ENCODE measurements at places on chromosomes 2 and 18.

- no peak for DNase-seq
Measured at GRCh38 chr2:85723707-85724360, 29.7 kb downstream of the GNLY start.

- DNase-seq: peak; percentile 58
Measured at GRCh38 chr2:222708274-222708710, 36.8 kb downstream of the MOGAT1 start.

DNA sequence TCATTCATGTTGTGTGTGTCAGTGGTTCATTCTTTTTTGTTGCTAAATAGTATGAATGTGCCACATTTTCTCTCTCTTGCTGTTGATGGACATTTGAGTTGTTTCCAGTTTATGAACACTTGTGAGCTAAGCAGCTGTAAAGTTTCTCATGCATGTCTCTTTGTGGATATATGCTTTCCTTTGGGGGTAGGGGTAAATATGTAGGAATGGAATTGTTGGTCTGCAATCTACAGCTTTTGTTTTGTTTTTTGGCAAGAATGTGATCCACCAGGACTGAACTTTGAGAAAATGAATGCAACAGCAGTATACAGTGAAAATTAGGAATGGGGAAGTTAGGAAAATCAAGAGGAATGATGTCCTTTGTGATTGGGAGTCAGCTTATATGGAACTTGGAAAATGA is 226.3 kb downstream of the CDCA7 start:
- DNase-seq: no peak

- DNase-seq: no peak
Measured at GRCh38 chr2:86628091-86628522, 4.4 kb upstream of the RNF103 start.

DNA sequence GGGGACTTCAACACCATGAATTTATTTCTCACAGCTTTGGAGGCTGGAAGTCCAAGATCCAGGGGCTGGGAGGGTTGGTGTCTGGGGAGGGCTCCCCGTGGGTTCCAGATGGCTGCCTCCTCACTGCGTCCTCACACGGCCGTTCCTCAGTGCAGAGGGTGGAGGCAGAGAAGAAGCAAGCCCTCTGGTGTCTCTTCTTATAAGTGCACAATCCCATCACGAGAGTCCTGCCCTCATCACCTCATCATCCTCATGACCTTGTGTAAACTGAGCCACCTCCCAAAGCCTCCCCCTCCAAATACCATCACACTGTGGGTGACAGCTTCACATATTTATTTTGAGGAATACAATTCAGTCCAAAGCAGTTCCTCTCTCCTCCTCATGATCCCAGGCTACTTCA is 26.3 kb downstream of the TMEM163 start:
- no peak for DNase-seq

DNA sequence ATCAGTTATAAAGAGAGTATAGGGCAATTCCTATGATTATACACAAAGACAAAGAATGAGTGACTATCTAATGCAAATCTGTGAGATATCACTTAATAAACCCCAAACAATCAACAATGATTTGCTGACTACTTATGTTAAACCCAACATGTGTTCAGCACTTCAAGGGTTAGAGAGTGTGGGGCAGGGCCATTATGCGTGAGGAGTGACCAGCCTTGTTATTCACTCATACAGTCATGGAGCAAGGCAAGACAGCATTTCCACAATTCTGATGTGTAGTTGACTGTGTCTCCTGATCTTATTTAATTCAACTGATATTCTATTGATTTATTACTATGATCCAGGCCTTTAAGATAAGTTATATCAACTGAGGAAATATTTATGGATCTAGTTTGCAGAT is 251.7 kb downstream of the CYRIA start:
- DNase-seq: no peak

- no peak for DNase-seq
Measured at GRCh38 chr18:76503649-76504386, 8.8 kb upstream of the ZNF516 start.

- no peak for DNase-seq
Measured at GRCh38 chr2:203077451-203077850, 62.8 kb downstream of the NBEAL1 start.

DNA sequence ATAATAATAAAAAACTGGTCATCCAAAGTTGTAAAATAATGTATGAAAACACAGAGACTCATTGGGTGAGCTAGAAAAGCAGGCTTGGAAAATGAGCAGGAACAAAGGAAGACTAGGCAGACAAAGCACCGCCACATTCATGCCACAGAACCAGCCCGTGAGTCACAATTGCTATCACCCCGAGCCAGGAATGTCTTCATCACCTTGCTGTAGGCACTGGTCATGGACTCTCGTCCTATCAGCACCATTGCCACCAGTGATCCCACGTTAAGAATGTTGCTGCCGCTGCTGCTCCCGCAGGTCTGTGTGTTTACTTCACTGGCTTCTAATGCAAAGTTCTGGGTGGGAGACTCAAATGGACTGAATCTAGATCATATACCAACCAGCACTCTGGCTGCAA is 417.9 kb downstream of the PID1 start:
- no peak for DNase-seq

DNA sequence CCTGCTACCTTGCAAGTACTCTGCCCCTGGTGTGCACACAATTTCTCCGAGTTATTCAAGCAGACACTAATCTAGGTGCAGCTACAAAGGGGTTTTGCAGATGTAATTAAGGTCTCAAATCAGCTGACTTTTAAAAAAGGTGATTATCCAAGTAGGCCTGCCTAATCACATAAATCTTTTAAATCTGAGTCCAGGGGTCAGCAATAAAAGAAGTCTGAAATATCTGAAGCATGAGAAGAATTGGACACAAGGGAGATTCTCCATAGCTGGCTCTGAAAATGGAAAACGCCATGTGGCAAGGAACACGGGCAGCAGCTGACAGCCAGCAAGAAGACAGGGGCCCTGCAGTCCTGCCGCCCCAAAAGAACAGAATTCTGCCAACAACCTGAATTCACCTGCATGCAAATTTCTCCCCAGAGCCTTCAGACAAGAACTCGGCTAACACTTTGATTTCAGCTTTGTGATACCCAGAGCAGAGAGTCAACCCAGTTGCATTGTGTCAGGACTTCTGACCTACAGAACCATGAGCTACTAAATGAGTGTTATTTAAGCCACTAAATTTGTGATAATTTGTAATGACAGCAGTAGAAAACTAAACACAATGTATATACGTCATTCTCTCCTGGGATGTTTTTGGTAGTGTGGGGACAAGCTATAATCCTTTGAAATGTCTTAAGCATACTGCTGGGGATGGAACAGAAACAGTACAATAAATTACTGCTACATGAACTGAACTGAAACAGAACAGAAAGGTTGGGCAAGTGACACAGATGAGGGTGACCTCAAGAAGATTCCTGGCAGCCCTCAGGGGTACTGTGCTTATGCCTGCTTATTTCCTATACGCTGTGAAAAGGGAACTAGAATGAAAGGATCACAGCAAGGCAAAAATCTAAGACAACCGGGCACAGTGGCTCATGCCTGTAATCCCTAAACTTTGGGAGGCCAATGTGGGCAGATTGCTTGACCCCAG is 3.2 kb downstream of the INO80C start:
- DNase-seq: no peak

DNA sequence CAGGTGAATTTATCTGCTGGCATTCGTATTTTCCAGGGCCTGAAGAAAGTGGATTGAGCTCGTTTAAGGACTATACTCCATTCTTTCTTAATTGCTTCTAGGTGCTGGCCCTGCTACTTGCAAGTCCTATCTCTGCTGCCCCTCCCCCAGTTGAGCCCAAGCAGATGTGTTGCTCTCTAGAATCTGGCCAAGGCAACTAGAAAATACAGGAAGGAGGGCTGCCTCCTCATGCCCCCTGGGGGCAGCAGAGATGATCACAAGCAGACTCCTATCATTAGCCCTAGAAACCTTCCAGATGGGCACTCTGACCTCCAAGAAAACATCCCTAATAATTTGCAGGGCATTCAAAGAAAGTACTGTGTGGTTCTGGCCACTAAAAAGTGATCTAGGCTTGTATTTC is 72.5 kb upstream of the CYP26B1 start:
- DNase-seq: peak; percentile 14

DNA sequence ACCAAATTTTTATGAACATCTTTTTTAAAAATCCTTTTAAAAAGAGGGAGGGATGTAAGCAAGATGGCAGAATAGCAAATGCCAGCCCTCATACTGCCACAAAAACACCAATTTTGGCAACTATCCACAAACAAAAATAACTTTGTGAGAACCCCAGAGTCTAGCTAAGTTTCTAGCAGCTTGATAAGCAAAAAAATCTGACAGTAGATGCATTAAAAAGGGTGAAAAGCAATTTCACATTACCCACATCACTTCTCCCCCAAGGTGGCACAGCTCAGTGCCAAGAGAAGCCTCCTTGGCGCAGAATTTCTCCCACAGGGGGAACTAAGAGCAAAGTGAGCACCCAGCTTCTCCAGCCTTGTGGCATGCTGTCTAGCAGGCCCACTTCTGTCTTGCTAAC is 74.6 kb downstream of the L3MBTL4 start:
- DNase-seq: no peak

- DNase-seq: no peak
Measured at GRCh38 chr2:121558329-121558728, 27.6 kb downstream of the RNU4ATAC start.

- no peak for DNase-seq
Measured at GRCh38 chr2:170917957-170918356, 11.1 kb upstream of the GORASP2 start.

GRCh38 chr2:85266146-85267041 is 61.4 kb downstream of the TGOLN2 start:
- DNase-seq: peak; percentile 19

DNA sequence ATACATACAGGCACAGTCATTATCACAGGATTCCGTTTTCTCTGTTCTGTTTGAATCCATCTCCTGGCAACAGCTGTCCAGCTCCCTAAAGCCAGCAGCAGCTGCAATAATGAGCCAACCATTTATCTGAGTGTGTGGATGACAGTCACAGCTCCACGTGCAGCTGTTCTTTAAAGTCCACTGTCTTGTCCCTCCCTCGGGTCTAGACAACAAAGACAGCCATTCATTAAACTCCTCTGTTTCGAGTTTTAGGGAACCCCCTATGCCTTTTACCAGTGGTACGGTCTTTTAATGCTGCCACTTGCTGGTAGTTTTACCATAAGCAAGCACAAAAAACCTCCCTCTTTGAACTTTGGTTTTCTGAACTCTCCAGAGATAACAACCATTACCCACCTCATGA is 16.0 kb upstream of the MSGN1 start:
- no peak for DNase-seq

- no peak for DNase-seq
Measured at GRCh38 chr18:33123862-33124518, 316.5 kb downstream of the CCDC178 start.

DNA sequence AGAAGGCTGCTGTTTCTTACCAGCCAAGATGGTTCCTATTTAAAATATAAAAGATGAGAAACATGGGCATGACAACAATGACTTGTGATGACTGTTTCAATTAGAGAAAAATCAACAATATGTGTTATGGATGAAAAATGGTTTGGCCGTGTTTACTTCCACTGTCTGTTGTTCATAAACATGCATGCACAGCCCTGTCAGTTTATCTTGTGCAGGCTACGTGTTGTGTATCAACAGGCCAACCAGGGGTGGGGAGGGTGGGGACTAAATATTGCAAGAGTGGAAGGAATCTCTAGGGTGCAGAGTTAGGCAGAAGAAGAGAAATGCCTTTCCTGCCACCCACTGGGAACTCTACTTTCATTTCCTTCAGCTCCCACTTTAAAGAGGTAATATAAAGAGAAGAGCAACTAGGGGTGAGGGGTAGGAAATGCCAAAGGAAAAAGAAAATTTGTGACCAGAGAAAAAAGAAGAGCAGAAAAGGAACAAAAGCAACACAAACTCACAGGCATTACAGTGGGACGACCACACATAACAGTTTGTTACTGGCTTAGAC is 116.8 kb upstream of the MEIS1 start:
- no peak for DNase-seq

DNA sequence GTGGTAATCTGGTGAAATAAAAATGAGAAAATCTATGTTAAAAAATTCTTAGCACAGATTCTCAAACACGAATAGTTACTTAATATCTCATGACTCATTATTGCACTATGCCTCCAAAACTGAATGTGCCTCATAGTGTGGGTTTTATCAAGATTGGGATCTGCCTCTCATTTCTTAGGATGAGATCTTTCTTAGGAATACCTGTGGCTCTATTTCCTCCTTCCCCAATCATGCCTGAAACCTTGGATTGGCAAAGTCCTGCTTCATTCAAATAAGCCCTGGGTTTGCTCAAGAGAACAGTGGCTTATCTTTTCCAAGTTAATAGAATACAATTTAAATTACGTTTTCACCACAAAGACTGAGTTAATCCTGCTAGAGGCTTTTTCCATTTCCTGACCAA is 100.3 kb downstream of the DPP10 start:
- DNase-seq: no peak

GRCh38 chr2:237863689-237864443 is 4.4 kb downstream of the RAMP1 start:
- DNase-seq: no peak

- DNase-seq: no peak
Measured at GRCh38 chr2:62343206-62343605, 147.3 kb downstream of the B3GNT2 start.

DNA sequence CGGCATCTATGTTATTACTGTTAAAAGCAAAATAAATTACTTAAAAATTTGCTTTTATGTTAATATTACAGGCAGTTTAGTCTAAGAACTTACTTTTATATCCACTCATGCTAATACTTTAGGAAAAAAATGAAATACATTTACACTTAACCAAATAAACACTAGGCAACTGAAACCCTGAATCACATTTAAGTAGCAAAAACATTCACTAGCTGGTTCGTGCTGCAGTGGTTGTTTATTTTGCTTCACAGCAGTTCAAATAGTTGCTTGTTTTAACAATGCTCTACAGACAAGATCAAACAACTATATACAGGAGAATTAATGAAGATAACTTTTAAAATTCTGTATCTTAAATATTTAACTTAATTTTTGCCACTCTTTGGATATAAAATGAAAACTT is 60.8 kb downstream of the ABCG8 start:
- DNase-seq: no peak

DNA sequence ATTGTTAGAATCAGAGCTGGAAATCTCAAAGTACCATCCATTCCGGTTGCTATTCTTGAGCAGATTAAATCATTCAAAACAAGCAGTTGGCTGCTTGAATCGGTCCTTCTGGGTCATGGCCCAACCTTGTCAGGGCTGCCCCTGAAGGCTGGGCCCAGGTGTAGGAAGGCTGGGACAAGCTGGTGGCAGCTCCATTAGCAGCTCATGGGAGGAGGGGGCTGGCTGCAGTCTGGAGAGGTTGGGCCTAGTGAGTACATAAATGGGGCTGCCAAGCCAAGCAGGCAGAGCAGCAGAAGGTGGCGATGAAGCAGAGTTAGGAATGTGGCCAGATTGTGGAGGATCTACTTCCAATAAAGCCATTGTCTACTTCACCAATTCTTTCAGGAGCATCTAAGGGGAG is 81.4 kb downstream of the ADCYAP1 start:
- no peak for DNase-seq

GRCh38 chr2:167579826-167580225 is 667.6 kb downstream of the STK39 start:
- DNase-seq: no peak

DNA sequence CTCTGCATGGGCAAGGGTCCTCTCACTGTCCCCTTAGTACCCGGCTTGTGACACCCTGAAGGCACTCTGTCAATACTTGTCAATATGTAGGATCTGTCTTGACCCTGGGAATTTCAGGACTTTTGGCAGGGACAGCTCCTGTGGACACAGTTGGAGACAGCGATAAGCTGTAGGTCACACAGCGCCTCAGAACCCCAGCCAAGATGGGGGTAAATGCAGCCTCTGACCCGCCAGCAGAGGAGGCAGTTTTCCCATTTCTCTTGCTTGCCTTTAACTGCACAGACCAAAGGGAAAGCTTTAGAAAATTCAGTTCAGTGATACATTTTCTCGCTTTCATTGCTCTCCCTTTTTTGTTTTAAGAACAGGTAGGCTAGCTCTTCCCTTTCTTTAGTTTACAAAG is 54.8 kb upstream of the KLHL29 start:
- no peak for DNase-seq
